ENCODE measurements at places on chromosomes 12 and 14.

DNA sequence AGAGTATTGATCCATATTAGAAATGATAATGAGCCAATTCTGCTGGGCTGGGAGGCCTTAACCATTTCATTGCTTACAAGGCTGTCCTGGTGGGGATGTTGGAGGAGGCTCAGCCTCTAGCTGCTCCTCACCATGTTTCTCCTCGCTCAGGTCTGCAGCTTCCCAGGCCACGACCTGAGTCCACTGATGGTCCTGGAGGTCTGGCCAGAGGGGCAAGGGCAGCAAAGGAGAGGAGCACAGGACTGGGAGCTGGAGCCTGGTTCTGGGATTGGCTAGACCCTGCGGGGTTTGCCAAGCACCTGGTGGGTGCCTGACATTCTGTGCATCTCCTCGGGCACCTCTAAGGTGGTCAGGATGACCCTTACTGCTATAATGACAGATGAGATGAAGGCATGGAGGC is 92.6 kb downstream of the KIF26A start:
- no peak for DNase-seq

DNA sequence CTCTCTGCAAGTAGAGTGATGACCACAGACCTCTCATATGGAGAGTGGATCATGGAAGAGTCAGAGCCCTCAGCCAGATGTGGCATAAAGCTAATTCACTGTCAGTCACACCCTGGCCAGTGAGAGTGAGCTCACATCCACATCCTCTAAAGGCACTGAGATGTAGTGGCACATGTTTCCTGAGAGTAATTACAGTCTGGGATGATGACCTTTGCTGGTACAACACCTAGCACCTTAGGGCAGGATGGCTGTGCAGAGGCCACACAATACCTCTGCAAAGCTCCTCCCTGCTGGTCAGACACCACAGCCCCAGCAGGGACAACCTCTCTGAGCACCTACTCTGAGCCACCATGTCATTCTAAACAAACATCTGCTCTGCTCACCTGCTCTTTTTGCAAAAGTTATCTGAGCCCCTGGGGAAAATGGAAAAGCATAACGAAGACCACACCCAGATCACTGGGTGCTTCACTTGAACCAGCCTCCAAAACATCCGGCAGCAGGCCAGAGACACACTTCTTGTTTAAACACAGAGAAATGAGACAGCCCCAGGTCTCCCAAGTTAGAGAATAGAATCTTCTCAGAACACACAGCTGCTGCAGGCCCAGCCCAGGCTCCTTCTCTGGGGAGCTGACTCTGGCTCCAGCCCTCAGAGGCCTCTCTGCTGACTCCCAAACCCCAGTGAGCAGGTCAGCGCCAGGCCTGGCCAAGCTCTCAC is 30.3 kb downstream of the PITPNM2 start:
- DNase-seq: no peak

GRCh38 chr12:109675411-109675810 is 38.2 kb upstream of the FAM222A start:
- DNase-seq: no peak

DNA sequence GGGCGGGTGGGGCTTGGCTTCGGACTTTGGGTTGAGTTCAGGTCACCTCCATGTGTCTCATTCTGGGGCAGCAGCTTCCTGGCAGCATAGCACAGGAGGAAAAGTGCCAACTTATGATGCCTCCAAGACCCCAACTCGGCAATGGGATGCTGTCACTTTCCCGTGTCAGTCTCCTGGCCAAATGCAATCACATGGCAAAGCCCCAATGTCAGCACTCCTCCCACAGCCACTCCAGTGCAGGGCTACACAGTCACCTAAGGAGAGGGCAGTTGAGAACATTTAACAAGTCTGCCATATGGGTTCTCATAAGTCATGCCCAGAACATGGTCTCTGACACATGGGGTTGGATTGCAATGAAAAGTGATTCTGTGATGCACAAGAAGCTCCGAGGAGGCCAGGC is 26.7 kb downstream of the ELK3 start:
- DNase-seq: no peak

DNA sequence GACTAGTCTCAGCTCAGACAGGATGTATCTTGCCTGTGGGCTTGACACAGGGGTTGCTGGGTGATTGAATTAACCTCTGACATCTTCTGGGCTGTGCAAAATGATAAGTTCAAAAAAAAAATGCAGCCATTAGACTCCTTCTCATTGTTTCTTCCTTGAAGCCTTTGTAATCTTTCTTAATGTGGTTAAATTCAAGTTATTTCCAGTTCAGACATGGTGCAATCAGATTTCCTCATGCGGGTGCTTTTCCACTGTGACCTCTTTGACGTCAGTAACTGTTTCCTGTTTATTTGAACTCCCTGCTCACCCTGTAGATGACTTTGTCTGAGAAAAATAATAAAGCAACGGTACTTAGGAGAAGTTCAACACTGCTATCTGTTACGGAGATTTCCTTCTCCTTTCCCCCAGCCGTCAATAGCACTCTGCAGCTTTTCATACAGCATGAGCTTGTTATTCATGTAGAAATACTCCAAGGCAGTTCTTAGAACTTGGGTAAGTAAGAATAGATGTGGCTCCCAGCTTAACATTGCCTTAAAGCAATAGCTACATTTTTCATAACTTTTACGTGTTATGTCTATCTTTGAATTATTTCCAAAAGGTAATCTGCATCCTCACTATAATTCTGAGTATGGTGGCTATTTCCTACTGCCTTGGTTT is 155.5 kb downstream of the PRKCH start:
- DNase-seq: peak; percentile 99

- no peak for DNase-seq
Observed at GRCh38 chr14:35766036-35766699, 42.9 kb downstream of the RALGAPA1 start.

DNA sequence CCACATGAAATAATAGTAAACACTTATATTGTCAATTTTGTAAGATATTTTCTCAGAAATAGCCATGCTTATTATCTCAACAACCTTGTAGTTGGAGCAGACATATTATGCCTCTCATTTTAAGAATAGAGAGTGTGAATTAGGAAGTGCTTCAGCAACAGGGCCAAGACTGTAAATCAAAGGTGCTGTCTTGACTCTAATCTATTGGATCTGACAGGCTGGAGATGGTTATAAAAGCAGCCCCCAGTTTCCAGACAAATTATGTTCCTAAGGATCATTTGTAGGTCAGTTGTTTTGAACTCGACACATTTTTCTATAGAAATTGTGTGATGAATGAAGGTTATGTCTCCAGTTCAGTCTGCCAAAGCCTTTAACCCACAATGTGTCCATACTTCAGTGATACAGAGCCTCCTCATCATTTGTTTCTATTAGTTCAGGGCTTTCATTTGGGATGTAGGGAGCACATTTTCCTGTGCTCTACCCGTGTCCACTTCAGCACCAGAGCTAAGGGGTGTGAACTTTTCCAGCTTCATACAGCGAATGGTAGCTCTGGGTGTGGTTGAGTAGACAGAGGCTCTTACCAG is 284.8 kb upstream of the FBXO33 start:
- DNase-seq: no peak

- peak; percentile 58 for DNase-seq
Observed at GRCh38 chr12:113056631-113057488, at the start of gene DTX1. TSS of gene DTX1 (plus strand) at chr12:113056730. CDS start at chr12:113058193, 1,463 bp downstream.

DNA sequence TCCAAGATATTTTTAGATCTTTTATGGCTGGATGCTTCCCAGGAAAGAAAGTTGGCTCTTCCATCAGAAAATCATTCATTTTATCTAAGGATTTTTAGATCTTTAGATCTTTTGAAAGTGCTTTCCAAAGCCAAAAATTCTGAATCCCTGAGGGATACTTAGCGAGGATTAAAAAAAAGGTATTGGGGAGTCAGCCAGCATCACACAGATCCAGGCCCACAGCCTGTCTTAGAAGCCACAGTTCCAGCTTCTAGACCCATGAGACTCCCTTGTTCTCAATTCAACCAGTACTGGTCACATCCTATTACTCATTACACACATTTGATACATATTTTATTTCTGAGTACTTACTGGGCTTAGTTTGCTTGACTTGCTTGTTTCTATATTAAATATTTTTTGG is 49.9 kb downstream of the TSPAN8 start:
- no peak for DNase-seq

DNA sequence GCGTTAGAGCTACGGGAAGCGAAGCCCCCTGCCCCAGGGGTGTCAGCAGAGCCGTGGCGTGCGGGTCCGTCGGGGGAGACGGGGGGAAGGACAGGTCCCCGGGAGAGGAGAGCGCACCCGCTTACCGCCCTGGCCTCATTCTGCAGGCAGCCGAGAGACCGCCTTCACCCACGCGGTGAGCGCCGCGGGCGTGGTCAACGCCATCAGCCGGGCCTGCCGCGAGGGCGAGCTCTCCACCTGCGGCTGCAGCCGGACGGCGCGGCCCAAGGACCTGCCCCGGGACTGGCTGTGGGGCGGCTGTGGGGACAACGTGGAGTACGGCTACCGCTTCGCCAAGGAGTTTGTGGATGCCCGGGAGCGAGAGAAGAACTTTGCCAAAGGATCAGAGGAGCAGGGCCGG is 10.5 kb downstream of the WNT5B start:
- DNase-seq: no peak

DNA sequence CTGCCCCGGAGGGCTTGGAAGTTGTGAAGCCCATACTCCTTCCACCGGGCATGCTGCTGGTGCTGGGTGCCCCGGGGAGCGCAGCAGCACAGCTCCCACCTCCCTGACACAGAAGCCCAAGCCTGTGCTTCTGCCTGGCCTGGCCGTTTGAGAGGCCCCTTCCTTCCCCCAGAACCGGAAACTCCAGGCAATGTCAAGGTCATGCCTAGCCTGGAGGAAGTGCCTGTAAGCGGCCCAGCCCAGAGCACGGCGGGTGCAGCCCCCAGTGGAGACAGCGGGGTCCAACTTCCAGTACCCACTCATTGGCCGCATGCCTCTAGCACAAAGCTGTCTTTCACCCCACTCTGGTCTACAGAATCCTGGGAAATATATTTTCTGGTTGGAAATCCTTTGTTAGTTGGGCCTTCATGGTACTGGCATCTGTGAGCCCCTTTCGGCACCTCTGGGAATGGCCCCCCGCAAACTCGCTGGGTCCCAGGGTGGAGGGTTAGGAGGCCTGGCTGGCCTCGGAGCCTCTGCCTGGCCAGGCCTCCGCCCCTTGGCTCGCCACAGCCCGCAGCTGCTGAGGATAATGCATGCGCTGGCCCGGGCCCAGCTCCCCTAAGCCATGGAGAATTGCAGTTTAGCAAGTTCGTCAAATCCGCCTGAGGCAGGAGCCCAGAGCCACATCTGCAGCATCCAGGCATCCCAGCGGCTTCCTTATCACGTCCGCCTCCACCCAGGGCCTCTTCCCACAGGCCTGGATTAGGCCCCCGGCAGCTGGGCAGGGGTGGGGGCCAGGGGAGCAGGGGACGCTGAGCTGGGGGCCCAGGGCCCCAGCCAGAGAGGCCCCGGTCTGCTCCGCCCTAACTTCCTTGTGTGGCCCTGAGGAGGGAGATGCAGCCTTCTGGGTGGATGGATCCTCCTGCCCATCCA is 48.9 kb upstream of the DLK1 start:
- peak; percentile 63 for DNase-seq

DNA sequence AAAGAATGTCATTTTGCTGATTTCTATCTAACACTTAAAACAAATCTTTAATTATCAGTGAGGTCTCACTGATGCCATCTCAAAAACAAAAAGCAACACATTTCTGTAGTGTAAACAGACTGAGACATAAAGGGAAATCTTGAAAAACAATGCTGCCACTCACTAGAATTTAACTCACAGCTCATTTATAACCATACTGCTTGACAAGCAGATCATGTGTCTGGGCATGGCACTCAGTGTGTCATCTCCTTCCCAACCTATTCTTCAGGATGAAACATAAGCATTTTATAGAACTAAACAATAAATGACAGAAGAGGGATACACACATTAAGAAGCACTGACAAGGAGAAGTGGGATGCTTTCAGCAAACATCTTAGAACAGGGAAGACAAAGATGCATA is 22.4 kb downstream of the ATF7 start:
- peak; percentile 6 for DNase-seq

DNA sequence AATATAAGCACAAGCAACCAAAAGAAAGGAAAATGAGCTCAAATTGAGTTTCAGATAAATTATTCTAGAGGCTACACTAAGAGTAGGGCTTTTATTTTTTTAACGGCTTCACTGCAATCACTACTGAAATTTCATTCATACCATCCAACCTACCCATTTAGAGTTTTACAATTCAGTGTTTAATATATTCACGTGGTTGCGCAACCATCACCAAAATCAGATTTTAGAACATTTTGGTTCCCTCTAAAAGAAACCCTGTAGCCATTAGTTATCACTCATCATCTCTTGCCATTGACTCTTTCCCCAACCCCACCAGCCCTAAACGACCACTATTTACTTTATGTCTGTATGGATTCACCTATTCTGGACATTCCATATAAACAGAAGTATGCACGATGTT is 401.5 kb downstream of the MDGA2 start:
- DNase-seq: no peak

- no peak for DNase-seq
Observed at GRCh38 chr12:25518512-25518911, 34.6 kb downstream of the LMNTD1 start.

GRCh38 chr12:88816201-88816600 is 235.9 kb upstream of the KITLG start:
- no peak for DNase-seq

DNA sequence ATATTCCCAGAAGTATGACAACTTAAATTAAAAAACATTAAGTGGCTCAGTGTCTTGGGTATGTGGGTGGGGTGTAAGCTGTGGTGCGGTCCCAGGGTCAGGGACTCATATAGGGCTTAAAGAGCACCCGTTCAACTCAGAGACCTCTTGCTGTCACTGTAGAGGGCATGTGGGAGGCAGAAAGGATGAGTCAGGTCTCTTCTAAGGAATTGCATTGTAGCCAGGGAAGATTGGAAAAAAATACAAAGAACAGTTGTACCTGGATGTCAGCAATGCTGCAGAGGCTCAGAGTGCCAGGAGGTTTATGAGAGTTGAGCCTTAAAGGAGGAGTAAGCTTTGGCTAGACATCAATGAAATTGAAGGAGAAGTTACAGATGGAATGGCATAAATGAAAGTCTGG is 104.1 kb downstream of the MYRFL start:
- no peak for DNase-seq

DNA sequence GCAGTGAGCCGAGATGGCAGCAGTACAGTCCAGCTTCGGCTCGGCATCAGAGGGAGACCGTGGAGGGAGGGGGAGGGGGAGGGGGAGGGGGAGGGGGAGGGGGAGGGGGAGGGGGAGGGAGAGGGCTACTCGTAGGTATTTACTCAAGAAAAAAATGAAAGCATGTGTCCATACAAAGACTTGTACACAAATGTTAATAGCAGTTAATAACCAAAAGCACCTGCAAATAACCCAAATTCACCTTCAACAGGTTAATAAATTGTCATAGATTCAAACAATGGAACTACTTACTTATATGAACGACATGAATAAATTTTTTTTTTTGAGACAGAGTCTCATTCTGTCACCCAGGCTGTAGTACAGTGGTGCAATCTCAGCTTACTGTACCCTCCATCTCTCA is 152.4 kb downstream of the BRMS1L start:
- no peak for DNase-seq

GRCh38 chr14:71400871-71401321 is 493.6 kb downstream of the PCNX1 start:
- peak; percentile 65 for DNase-seq

DNA sequence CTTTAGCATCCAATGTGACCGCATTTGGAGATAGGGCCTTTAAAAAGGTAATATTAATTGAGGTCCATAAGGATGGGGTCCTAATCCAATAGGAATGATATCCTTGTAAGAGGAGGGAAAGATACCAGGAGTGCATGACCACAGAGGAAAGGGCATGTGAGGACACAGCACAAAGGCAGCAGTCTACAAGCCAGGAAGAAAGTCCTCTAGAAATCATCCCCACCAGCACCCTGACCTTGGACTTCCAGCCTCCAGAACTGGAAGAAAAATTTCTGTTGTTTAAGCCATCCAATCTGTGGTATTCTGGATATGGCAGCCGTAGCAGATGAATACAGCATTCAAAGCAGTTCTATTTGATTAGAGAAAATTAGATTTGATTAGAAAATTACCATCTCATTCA is 145.4 kb downstream of the STXBP6 start:
- no peak for DNase-seq
